ENCODE measurements at places on chromosomes 11 and 22.

GRCh38 chr11:61904539-61905048 lies 12.8 kb downstream of the RAB3IL1 start:
- DNase-seq, result no peak

DNA sequence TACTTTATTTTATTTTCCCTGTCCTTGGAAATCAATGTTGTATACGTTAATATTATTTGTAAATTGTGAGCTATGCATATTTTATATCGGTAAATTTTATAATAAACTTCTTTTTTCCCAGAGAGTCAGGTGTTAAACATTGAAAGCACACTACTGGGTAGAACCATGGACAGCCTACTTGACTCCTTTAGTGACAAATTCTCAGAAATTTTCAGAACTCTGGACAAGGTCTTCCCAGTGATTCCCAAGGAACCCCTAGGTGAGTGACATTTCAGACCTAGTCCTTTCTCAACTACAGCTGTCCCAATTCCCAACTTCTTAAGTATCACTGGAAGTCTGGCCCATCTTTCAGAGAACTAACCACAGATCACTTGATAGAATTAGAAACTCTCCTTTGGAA lies 107.2 kb downstream of the RCN1 start:
- DNase-seq, result no peak

DNA sequence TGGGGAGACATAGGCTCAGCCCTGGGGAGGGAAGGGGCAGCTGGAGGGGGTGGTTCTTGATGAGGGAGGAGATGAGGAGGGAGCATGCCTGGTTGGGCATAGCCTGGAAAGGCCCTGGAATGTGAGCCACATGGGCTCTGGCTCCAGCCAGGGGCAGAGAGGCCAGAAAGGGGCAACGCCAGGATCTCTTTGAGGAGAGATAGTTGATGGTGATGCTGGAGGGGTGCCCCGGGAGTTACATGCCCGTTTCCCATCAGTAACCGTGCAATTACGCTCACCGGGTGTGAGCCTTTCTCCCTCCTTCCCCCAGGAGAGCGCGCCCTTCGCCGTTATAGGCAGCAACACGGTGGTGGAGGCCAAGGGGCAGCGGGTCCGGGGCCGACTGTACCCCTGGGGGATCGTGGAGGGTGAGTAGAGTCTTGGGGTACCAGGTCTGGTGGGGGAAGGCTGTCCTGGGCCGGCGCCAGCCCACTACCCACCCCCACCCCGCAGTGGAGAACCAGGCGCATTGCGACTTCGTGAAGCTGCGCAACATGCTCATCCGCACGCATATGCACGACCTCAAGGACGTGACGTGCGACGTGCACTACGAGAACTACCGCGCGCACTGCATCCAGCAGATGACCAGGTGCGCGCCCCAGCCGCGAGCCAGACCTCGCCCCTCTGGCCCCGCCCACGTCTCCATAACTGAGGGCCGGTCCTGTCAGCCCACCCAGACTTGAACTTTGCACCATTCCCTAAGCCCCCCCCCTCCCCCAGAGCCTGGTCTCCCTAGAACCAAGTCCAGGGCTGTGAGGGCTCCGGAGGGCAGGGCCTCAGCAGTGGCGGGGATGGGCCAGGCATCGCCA lies 1.8 kb upstream of the GP1BB start:
- DNase-seq, result no peak

- no peak for DNase-seq
Observed at GRCh38 chr22:49800408-49801238, 27.1 kb downstream of the BRD1 start.

GRCh38 chr22:49210606-49211005 lies 617.1 kb downstream of the BRD1 start:
- no peak for DNase-seq

DNA sequence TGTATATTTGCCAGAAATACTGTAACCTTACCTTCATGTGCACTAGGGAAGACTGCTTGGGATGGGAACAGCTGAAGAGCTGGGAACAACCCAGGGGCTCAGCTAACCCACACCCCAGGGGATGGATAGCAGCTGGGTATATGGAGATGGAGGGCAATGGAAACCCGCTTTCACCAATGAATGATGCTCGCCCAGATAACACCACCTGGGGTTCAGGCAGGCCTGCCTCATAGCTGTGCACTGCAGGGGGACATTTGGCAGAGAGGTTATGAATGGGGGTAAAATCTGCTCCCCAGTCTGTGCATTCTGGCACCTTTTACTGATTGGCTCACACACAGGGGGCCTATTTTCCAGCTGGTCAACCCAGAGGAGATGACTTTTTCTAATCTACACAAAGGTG lies 170.7 kb downstream of the CHST1 start:
- no peak for DNase-seq

DNA sequence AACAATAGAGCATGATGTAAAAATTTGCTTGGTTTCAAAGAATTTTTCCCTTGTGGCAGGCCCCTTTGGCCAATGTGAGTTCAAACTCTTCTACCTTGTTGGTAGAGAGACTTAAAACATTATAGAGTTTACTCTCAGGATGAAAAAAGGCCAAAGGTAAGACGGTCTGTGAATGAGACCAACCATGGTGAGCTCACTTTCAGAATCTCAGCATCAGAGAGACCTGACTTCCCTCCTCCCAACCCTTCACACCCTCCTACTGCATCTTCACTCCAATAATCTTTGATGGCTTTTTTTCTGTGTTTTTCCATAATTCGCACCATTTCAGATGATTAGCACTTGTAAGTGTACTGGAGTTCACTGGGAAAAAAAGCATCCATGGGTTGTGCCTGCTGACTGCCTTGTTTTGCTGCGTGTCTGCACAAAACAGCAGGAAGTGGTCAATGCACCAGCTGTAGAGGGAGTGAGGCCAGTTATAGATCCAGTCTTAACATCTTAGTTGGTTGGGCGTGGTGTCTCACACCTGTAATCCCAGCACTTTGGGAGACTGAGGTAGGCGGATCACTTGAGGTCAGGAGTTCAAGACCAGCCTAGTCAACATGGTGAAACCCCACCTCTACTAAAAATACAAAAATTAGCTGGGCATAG lies 64.1 kb downstream of the SLC1A2 start:
- no peak for DNase-seq

GRCh38 chr11:27385245-27385644 lies 22.2 kb upstream of the CCDC34 start:
- DNase-seq, result peak; percentile 74

GRCh38 chr11:512761-513595 lies 5.9 kb upstream of the RNH1 start:
- DNase-seq, result no peak

- DNase-seq, result no peak
Observed at GRCh38 chr11:46537121-46537520, 56.7 kb downstream of the AMBRA1 start.

DNA sequence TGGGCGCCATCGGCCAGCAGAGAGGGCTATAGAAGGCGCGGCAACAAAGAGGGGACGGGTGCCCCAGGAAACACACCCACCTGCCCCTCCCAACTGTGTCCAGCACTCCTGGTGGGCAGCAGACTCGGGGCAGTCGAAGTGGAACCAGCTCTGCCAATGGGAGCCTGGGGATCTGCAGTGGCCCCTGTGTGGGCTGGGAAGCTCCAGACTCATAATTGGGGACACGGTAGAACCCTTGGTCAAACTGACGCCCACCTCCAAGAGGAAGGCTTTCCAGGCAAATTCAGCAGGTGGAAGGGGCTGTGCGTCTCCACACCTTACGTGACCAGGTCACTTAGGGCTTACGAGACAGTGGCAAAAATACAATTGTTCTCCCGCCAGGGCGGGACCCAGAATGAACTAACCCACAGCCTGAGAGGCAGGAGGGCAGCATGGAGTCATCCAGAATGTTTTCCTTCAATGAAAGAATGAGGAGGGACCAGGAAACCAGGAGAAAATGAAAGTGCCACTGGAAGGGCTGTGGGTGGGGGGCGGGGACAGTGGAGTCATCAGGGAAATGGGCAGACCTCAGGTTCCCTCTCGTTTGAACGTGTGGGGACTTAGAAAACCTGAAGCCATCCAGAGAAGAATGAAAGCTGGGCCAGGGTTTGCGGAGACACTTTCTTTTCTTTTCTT lies 53.2 kb upstream of the SHANK2 start:
- DNase-seq, result no peak

Measured in NCI-H524 (cell line).